Glutamatergic neuron (in vitro differentiated cells): ENCODE measurements at places on chromosomes 3 and 15.

- DNase-seq: no peak
These were observed 77.4 kb upstream of the SLC4A7 start for GRCh38 chr3:27561576-27561975.

- DNase-seq: peak; percentile 72
These were observed 2.8 kb downstream of the ADAMTS17 start for GRCh38 chr15:100338971-100339444.

GRCh38 chr3:72606005-72606800 is 242.0 kb downstream of the SHQ1 start:
- no peak for DNase-seq

DNA sequence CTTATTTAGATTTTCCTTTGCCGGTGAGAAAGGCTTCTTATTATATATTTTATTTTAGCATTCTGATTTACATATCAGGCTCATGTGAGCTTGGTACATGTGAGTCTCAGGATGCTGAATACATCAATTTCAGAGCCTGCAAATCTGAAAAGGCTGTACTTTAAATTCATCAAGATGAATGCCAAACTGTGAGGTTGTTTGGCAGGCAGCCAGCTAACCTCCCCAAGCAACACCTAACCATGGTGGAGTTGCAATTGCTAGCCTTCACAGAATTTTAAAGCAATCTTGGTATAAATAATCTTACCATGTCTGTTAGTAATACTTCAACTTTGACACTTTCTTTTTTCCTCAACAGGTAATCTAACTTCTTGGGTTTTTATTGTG is 252.5 kb downstream of the CDIN1 start:
- DNase-seq: no peak
